Stimulated activated CD8-positive, alpha-beta memory T cell treated with anti-CD3 and anti-CD28 coated beads, Interleukin-7, amount 100 ng/mL, for 4 hours (primary cell): ENCODE measurements at places on chromosomes 1 and 21.

- no peak for DNase-seq
Measured at GRCh38 chr1:90210633-90211491, 216.0 kb downstream of the ZNF326 start.

- peak; percentile 48 for DNase-seq
Measured at GRCh38 chr1:25562101-25562927, 18.9 kb downstream of the LDLRAP1 start.

GRCh38 chr1:26459148-26459547 is 13.1 kb upstream of the HMGN2 start:
- DNase-seq: no peak

- DNase-seq: no peak
Measured at GRCh38 chr1:110896090-110896489, 23.1 kb downstream of the CD53 start.

- no peak for DNase-seq
Measured at GRCh38 chr1:77350012-77350770, 68.4 kb downstream of the AK5 start.

DNA sequence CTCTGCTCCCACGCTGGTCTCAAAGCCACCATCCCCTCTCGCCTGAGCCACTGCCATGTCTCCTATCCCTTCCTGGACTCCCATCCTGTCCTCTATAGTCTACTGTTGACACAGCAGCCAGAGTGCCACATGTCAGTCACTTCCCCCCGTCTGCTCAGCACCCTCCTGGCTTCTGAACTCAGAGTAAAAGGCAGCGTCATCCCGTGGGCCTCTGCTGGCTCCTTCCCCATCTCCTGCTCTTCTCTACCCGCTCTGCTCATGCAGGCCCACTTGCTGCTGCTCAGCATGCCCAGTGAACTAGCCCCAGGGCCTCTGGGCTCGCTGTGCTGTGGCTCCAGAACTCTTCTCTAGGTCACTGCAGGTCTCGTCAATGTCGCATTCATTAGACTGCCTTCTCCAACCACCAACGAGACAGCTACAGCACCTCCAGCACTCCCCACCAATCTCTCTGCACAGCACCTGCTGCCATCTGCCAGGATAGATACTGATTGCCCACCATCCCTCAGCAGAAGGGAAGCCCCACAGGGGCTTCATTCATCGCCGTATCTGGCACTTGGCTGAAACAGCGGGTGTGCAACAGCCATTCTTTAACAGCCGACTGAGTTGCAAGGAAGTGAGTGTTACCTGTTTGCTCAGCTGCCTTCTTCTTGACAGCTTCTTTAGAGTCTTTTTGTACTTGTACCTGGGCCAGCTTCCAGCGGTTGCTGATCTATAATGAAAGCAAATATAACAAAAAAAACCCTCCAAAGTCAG is 11.8 kb upstream of the SRM start:
- DNase-seq: no peak

GRCh38 chr1:119477710-119478109 is 29.3 kb upstream of the HSD3B1 start:
- no peak for DNase-seq

DNA sequence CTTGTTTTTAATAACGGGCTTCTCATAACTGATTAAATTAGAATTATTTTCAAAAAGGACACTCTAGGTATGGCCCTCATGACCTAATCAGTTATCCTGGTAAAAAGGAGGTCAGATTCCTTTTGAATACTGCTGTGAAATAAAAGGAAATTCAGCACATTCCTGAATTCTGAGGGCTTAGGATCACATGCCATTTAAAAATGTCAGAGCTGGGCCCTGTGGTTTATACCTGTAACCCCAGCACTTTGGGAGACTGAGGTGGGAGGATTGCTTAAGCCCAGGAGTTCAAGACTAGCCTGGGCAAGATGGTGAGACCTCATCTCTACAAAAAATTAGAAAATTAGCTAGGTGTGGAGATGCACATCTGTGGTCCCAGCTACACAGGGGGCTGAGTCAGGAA is 18.0 kb upstream of the RABGGTB start:
- no peak for DNase-seq

DNA sequence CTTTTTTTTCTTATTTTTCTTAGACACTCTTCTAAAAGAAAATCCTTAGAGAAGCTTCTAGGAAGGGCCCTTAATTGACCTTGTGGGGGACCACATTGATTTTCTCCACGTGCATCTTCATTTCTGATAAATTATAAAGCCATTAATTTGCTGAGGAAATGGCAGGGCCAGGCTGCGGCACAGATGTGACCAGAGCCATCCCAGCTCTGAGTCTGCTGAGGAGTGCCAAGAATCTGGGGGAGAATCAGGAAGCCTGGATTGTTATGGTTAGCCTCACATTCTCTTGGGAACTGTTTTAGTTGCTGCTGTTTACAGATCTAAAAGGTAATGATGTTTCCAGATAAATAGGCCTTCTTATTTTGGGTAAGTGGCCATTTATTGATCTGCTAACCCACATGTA is 16.2 kb downstream of the PROX1 start:
- DNase-seq: no peak

- no peak for DNase-seq
Measured at GRCh38 chr1:184082541-184083415, 31.2 kb downstream of the TSEN15 start.

DNA sequence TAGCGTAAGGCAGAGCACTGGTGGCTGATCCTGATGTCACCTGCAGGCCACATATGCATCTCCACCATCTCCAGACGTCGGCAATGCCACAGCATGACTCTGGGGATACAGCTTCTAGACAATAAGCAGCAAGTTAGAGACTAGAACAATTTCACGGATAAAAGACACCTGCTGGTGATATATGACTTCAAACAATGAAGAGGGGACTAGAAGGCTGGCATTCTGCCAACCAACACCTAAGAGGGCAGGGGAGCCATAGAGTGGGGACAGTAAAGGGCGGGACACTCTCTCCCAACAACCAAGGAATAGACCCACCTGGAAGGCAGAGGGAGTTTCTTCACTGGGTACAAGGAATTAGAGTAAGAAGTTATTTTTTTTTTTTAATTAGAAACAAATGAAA is 126.7 kb downstream of the SIM2 start:
- no peak for DNase-seq

GRCh38 chr1:45275054-45275453 is 51.6 kb upstream of the HPDL start:
- no peak for DNase-seq

DNA sequence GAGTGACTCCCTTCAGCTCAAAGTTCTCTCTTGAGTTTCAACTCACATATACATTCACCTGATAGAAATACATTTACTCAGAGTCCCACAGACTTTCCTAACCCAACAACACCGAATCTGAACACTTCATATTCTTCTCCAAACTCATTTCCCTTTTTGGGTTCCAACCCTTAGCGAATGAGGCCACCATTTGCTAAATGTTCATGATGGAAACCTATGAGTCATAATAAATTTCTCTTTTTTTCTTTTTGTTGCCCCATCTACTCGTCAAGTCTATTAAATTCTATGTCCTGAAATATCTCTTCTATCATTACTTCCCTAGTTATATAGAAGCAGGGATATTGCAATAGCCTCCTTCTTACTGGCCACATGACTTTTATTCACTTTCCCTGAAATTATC is 100.1 kb downstream of the HLX start:
- no peak for DNase-seq

DNA sequence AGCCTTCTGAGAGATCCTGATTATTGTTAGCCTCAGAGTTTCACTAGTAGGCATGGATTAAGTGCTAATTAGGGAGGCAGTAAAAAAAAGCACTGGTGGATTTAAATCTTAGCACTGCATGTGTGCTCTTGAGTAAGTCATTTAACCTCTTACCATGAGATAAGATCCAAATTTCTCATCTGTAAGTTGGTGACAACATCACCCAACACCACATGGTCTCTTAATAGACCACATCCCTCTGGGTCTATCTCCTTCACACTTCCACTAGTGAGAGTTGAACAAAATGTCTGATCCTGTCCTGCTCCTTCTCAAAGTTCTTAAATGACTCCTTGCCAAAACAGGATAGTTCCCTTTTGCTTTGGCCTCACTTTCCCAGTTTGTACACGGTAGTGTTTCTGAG is 29.5 kb upstream of the DMRTA2 start:
- no peak for DNase-seq

- no peak for DNase-seq
Measured at GRCh38 chr1:105310063-105310462, 1560.4 kb downstream of the AMY1C start.

DNA sequence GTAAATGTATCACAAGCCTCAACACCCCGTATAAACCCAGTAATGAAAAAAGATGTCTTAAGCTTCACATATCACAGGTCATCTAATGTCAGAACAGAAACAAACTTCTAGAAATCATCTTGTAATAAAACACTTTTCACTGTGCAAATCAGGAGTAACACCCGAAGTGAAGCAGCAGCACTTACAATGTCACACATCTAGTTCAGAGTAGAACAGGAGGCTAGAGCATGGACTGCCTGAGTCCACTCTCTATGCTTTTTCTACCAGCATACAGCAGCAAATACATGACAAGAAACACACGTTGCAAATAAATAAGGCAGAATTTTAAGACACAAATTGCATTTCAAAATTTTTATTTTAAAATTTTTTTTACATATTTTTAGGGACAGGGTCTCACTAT is 57.2 kb downstream of the AKT3 start:
- no peak for DNase-seq

GRCh38 chr1:117642963-117643362 is 37.1 kb downstream of the TENT5C start:
- DNase-seq: no peak

- DNase-seq: no peak
Measured at GRCh38 chr1:57951390-57951789, 527.5 kb upstream of the DAB1 start.

GRCh38 chr1:7940745-7941436 is at the start of gene TNFRSF9:
Gene TNFRSF9 (minus strand): TSS chr1:7940839. CDS start chr1:7939994, 845 bp downstream.
- peak; percentile 86 for DNase-seq

DNA sequence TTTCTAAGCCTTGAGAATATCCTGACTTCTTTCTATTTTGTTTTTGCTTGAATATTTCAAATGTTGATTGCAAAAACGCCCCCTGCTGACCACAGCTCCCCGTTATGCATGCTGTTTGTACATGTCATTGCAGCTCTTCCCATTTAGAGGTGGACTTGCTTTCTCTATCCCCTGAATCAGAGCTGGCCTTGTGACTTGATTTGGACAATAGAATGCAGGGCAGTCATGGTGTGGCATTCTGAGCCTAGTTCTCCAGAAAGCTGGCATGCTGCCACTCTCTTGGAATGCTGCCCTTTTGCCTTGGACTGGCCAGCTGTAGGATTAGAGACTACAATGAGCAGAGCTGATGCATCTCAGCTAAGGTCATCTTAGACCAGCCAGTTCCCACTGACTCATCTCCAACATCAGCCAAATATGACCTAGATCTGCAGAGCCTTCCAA is 1561.5 kb downstream of the MRPL39 start:
- no peak for DNase-seq

GRCh38 chr1:5885471-5886139 is 106.6 kb downstream of the NPHP4 start:
- no peak for DNase-seq

- DNase-seq: peak; percentile 15
Measured at GRCh38 chr1:88890791-88891317, 513 bp downstream of the GTF2B start.

- DNase-seq: no peak
Measured at GRCh38 chr1:226491093-226491850, 57.3 kb upstream of the STUM start.

GRCh38 chr21:44792702-44793591 is 8.7 kb downstream of the UBE2G2 start:
- DNase-seq: no peak

DNA sequence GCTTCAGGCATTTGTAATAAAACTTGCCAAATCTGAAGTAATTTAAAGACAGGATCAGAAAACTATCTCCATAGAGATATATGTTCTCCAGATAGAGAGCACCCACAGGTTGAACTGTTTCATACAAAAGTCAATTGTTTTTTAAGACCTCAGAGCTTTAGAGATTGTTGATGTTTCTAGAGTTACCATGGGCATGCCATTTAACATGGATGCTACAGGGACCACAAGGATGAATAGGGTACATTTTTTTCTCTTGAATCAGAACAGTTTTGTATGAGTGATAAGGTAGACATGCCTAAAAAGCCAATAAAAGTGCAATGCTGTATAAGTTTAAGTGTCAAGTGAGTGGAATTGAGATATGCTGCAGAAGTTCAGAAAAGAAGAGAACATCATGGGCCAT is 511.0 kb upstream of the CAMK1G start:
- no peak for DNase-seq

DNA sequence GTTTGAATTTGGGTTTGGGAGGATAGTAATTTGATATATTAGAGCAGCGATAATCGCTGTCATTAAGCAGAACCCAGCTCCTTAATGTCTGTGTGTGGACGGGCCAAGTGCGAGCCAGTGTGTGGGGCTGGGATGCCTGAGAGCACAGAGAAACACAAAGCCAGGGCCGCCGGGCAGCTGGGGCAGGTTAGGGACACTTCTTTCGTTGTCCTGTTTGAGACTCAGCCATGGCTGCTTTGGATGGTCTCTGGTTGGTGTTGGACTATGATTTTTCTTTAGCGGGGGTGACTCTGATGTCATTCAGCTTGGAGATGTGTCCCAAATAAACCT is 33.4 kb downstream of the ABCG1 start:
- no peak for DNase-seq

GRCh38 chr1:168742994-168743650 is 14.1 kb upstream of the DPT start:
- DNase-seq: no peak
